Pulmonary artery endothelial cell (primary cell): ENCODE measurements at places on chromosomes 7 and 10.

GRCh38 chr10:79995979-79996634 lies 47.2 kb upstream of the SFTPD start:
- DNase-seq, result no peak

- no peak for DNase-seq
These were observed 153.1 kb downstream of the ZNF365 start for GRCh38 chr10:62527019-62527827.

DNA sequence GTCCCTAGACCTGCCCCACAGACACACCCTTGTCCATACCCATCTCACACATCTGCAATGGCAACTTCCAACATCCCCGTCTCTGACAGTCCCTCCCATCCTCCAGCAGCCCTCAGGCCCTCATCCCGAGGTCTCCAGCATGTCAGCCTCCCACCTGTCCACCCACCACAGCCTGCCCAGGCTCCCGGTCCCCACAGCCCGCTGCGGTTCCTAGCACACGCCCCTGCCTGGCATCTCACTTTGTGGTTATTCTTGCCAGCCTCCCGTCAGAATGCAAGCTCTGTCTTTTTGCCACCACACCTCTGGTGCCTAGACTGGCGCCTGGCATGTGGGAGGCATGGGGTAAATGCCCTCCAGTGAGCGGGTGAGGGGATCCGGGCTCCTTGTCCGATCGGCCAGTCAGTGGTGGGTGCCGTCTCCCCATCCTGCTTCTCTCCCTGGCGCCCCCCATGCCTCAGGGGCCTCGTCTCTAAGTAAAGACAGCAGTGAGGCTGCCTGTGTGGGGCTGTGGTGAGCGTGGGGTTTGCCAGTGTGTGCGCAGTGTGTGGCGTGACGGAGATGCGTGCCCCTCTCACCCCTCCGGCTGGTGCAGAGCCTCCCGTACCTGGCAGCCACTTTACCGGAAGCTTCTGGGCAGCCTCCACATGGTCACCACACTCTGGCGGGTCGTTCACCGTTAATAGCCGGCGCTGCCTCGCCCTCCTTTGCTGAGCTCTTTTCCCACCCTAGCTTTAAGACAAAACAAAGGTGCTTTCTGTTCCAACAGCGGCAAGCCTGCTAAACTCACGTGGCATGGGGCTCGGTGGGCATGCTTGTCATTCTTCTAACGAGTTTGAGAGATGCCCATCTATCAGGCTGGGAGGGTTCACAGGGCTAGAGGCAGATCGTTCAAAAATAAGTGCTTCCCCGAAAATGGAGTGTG lies 28.5 kb upstream of the TTYH3 start:
- no peak for DNase-seq

DNA sequence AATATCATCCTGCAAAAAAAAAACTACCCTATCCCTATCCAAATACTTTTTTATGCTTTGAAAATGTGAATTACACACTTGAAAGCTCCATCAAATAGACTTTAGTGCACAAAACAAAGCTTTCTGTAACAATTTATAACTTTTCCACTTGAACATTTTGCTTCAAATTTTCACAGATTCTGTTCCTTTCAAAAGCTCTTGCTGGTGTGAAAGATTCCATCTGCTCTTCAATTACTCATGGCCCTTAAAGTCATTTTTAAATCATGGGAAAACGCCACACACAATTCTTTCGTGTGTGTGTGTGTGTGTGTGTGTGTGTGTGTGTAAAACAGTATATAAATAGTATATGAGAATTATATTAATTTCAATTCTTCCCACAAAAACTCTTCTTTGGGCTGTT lies 167.5 kb downstream of the PRPF18 start:
- no peak for DNase-seq

GRCh38 chr10:1938317-1938716 lies 201.0 kb upstream of the ADARB2 start:
- no peak for DNase-seq

- DNase-seq, result peak; percentile 20
These were observed 102.4 kb downstream of the EXOC4 start for GRCh38 chr7:133355325-133355708.

DNA sequence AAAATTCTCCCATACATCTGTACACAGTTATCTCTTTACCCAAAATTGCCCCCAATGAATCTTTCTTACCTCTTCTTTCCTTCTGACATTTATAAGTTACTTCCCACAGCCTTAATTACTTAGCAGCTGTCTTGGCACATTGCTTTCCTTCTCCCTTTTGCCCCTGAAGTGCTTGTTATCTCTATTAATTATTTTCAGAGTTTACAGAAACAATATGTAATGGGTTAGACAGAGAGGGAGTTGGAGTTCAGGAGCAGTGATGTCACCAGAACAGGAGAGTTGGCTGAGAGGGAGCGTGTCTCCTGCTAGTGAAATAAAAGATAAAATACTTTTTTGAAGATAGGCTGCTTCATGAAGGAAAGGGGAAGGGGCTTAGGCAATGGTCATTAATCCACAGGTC lies 57.4 kb downstream of the ITGB8 start:
- no peak for DNase-seq

GRCh38 chr7:131795400-131795799 lies 239.0 kb upstream of the PODXL start:
- no peak for DNase-seq
